Activated T-cell treated with anti-CD3 and anti-CD28 coated beads, Interleukin-2, amount 50 U/mL, for 72 hours (primary cell): ENCODE measurements at places on chromosomes 3 and 15.
A peak's percentile ranks its signal among the peaks of the same experiment; 100 is the strongest.

- no peaks in the 10 kb centered on the region for H3K27me3 ChIP-seq
- H3K4me1 ChIP-seq = no peaks in the 10 kb centered on the region
- H3K4me3 ChIP-seq = no peak overlapping the region
Measured at GRCh38 chr3:167895684-167896083, 160.2 kb downstream of the SERPINI1 start.

GRCh38 chr3:138114988-138115971 lies at the start of gene DZIP1L:
DZIP1L (minus strand) TSS chr3:138115608; CDS start chr3:138103971, 11,637 bp downstream.
- H3K4me1 ChIP-seq = peaks cover 13% of the 10 kb centered on the region
- H3K36me3 ChIP-seq = peaks cover 1% of the 10 kb centered on the region

GRCh38 chr3:66480666-66481065 lies 20.2 kb downstream of the LRIG1 start:
- H3K36me3 ChIP-seq = peaks cover 7% of the 10 kb centered on the region
- H3K27me3 ChIP-seq = no peaks in the 10 kb centered on the region
- peak; percentile 51 for DNase-seq

DNA sequence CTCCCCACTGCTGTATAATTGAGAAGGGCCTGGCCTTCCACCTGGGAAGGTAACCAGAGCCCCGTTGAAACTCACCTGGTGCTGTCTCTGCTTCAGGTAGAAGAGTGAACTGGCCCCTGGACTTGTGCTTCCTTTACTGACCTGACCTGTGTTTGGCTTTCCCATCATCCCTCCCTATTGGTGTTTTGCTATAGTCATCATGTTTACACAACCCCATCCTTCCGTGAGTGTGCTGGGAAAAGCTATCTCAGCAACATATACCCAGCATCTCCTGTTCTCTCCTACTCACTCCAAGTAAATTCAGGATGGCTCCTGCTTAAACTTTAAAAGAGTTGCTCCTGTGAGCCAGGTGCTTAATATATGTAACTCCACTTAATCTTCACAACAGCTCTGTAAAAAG lies 77.2 kb upstream of the TSC22D2 start:
- no peak overlapping the region for H3K4me3 ChIP-seq
- H3K27ac ChIP-seq = no peak overlapping the region
- peaks cover 10% of the 10 kb centered on the region for H3K4me1 ChIP-seq
- H3K27me3 ChIP-seq = peaks cover 33% of the 10 kb centered on the region

DNA sequence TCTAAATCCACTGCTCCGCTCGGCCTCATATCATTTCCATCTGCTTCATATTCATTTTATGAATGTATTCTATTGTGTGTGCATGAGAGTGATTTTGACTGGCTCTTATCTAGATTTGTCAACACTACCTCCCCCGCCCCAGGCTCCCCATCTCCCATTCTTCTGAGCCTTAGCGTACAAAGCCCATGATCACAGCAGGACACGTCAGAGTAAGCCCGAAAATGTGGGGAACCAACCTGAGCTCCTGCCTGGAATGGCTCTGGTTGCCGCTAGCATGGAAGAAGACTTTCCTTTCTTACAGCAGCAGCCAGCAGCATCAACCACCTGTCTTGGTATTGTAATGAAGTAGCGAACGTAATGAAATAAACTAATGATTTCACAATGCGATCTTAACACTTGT lies 61.4 kb downstream of the GABRB3 start:
- no peaks in the 10 kb centered on the region for H3K4me1 ChIP-seq
- no peaks in the 10 kb centered on the region for H3K36me3 ChIP-seq
- no peaks in the 10 kb centered on the region for H3K27me3 ChIP-seq
- DNase-seq = no peak
- H3K27ac ChIP-seq = no peak overlapping the region

DNA sequence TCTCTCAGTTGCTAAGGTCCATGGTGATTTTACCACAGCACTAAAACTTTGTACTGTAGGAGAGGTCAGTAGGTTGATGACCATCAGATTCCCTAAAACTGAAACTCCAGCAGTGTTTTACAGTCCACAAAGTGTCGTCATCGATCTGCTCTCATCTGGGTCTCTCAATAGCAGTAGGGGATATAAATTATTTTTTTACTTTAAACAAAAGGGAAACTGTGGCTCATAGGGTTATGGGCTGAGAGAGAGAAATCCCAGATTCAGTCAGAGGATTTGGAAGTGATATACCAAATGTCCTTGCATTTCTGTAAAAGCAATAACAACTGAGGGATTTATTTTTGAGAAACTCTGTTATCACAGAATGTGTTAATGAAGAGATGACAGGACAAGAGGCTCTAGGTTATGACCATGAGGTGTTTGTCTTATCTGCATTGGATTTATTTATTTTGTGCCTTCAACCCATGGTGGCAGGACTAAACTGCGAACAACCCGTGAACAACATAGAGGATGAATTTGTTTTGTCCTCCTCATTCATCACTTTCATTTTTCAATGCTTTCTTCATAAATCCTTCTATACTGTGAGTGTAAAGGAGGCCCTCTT lies 869.7 kb downstream of the OTOL1 start:
- no peak for DNase-seq
- no peak overlapping the region for H3K27ac ChIP-seq
- H3K4me3 ChIP-seq = no peak overlapping the region

DNA sequence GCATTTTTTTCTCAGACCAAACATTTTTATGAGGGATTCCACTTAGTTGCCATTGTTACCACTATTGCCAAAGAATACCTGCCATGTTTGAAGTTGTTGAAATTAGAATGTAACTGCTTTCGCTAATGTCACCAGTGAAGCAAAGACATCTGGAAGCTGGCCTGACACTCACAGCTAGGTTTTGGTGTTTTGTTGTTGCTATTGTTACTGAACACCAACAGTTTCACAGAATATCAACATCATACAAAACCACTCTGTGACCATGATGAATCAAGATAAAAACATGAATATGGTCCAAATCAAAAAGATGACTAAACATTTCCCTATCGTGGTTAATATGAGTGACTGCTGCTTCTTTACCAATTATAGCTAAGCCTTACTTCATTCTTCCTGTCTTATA lies 6.9 kb upstream of the CFAP20DC start:
- DNase-seq = no peak
- no peaks in the 10 kb centered on the region for H3K36me3 ChIP-seq
- peak overlapping the region; percentile 35 for H3K27ac ChIP-seq
